ENCODE measurements at places on chromosomes 1 and 21. TPM values are rescaled to one million over a fixed set of nuclear protein-coding genes. Genes with fewer than 3 reads are reported as not detected.

DNA sequence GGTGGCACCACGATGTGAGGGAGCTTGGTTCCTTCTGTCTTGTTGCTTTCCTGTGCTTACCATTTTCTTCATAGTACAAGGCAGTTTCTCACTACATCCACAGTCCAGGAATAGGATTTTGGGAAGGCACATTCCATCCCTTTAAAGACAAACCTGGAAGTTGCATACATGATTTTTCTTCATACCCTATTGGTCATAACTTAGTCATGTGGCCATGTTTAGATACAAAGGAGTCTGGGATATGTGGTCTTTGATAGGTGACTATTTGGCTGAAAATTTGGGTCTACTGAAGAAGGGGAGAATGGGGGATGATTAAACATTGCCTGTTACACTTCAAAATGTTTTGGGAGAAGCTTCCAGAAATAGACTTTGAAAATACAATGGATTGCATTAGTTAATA is 7.0 kb downstream of the DYRK1A start:
- DNase-seq, result no peak

- DNase-seq, result no peak
Observed at GRCh38 chr1:206049293-206049692, 3.7 kb upstream of the RHEX start.

DNA sequence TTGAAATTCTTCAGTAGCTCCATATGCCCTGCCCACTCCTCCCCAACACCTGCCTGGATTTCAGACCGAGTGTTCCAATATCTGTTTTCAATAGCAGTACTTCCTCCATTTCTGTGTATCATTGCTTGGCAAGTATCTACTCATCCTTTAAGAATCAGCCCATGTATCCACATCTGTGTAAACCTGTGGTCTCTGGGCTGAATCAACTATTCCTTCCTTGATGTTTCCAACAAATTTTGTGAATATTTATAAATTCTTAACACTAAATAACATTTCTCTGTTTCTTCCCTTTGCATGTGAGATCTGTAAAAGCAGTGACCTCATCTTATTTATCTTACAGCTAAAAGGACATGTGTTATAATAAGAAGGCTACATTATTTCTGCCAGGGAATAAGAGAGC is 26.0 kb upstream of the UAP1 start:
- DNase-seq, result no peak

GRCh38 chr1:49026230-49026811 is 249.6 kb upstream of the BEND5 start:
- DNase-seq, result no peak

DNA sequence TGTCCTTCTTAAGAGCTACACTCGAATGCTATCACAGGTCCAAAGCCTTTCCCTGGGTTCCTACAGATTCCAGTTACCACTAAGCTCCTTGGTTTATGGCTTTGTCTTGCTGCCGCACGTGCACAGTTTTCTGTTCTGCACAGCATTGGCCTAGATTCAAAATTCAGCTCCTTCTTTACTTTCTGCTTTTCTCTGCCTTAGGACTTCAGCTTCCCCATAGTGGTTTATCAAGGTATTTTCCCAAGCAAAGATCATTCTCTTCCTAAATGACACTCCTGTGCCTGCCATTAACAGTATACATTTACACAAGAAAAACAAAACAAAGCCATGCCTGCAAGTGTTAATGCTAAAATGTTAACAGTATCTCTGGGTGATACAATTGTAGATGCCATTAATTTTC is 41.8 kb downstream of the PTPRU start:
- DNase-seq, result no peak

GRCh38 chr1:243587823-243588560 is 262.1 kb downstream of the AKT3 start:
- DNase-seq, result no peak

- no peak for DNase-seq
Observed at GRCh38 chr1:106962591-106962990, 93.9 kb upstream of the PRMT6 start.

DNA sequence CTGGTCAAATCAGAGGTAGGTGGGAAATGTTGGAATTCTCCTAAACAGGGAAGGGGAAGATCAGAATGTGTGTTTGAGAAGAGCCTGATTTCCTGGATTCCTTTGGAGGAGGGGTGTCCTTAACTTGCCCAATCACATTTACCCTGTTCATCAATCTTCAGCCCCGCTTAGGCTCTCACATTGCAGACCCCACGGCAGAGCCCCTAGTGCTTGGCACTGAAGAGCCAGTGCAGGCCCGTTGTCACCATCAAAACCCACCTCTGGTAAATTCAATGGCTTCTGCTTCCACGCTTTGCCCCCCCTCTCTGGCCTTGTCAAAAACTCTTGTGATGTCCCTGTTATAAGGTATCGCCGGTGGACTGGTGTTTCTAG is 2.3 kb downstream of the AGPAT3 start:
- no peak for DNase-seq

DNA sequence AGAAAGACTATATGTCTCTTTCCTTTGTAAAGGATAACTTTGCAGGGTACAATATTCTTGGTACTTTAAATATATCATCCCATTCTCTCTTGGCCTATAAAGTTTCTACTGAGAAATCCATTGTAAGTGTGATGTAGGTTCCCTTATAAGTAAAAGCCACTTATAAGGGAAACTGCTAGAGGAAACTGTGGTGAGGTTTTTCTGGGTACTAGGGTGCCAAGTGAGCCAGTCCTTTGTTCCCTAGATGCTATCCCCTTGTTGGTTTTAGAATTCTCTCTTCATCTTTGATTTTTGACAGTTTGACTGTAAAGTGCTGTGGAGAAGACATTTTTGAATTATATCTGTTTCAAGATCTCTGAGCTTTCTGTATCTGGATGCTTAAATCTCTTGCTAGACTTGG is 108.9 kb upstream of the NEK7 start:
- DNase-seq, result no peak

PHF13 gene
- polyA plus RNA-seq, result 26.6 TPM

TFAP2E gene
- 0.79 TPM for polyA plus RNA-seq

Measured in right renal pelvis (tissue), 4 donors.